ENCODE measurements at places on chromosomes 4 and X.

- DNase-seq: no peak
These were observed 40.7 kb upstream of the PDGFC start for GRCh38 chr4:157012296-157012695.

DNA sequence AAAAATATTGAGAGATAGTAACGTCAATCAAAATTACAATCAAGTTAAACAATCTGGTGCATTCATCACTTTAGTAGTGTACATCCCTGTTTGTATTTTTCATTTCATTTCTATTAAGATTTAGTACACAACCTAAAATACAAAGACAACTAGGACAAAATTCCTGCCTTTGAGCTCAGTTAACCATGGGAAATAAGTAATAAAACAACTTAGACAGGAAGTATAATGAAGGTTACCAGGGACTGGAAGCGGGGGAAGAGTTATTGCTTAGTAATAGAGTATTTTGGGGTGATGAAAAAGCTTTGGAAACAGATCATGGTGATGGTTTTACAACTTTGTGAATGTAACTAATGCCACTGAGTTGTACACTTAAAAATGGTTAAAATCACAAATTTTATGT is 25.6 kb upstream of the ATXN3L start:
- DNase-seq: no peak

DNA sequence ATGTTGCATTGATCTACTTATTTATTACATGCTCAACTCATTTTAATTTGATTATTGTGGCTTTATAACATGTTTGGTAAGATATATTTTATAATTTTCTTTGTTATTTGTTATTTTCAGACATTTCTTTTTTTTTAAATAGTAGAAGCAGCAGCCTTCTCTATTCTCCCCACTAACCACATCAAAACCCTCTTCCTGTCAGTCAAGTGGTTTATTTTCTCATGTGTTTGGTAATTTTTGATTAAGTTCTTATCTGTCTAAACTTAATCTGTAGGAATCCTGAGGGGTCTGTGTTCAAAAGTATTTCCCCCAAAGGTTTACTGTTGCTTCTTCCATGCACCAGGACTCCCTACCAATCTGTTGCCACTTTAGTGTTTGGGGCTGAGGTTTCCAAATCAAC is 131.9 kb downstream of the SCLT1 start:
- no peak for DNase-seq

- DNase-seq: no peak
These were observed 37.0 kb downstream of the XK start for GRCh38 chrX:37722595-37722994.

GRCh38 chrX:109629310-109629709 is 4.3 kb upstream of the KCNE5 start:
- no peak for DNase-seq

DNA sequence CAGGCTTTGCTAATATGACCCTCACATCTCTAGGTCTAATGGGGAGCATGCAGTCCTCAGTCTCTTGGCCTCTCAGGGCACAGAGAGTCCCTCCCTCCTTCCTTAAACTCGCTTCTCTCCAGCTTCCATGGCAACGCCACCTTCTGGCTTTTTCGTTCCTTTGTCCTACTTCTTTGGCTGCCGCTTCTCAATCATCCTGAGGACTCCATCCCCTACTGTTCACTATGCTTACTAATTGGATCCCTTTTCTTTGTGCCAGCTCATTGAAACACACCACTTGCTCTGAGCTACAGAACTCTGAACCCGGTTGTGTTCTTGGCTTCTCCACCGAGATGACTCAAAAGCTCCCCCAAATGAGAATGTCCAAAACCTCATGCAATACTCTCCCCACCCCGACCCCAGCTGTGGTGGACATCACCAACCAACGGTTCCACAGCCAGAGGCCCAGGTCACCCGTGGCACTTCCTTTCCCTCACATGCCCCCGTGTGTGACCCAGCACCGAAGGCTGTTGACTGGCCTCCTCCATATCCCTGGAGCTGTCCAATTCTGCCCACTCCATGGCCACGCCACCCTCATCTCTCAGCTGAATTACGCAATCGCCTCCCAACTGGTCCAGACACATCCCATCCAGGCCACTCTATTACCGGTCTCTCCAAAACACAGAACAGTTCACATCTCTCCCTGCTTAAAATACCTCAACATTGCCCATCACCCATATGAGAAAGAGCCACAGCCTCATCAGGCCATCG is 34.7 kb downstream of the CRMP1 start:
- DNase-seq: no peak

- no peak for DNase-seq
These were observed 178.7 kb upstream of the MAGEE2 start for GRCh38 chrX:75963774-75964173.

GRCh38 chrX:24259544-24260240 is 54.2 kb downstream of the SUPT20HL2 start:
- DNase-seq: no peak

GRCh38 chr4:10747186-10747585 is 62.6 kb upstream of the CLNK start:
- no peak for DNase-seq

DNA sequence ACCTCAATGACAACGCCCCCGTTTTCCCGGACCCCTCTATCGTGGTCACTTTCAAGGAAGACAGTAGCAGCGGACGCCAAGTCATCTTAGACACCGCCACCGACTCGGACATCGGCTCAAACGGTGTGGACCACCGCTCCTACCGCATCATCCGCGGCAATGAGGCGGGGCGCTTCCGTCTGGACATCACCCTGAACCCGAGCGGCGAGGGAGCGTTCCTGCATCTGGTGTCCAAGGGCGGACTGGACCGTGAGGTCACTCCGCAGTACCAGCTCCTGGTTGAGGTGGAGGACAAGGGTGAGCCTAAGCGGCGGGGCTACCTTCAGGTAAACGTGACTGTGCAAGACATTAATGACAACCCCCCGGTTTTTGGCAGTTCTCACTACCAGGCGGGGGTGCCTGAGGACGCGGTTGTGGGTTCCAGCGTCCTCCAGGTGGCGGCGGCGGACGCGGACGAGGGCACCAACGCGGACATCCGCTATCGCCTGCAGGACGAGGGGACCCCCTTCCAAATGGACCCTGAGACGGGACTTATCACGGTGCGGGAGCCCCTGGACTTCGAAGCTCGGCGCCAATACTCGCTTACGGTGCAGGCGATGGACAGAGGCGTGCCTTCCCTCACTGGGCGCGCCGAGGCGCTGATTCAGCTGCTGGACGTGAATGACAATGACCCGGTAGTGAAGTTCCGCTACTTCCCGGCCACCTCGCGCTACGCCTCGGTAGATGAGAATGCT is 2.2 kb downstream of the FAT4 start:
- no peak for DNase-seq

GRCh38 chr4:153530284-153530999 is 64.3 kb downstream of the TMEM131L start:
- no peak for DNase-seq

DNA sequence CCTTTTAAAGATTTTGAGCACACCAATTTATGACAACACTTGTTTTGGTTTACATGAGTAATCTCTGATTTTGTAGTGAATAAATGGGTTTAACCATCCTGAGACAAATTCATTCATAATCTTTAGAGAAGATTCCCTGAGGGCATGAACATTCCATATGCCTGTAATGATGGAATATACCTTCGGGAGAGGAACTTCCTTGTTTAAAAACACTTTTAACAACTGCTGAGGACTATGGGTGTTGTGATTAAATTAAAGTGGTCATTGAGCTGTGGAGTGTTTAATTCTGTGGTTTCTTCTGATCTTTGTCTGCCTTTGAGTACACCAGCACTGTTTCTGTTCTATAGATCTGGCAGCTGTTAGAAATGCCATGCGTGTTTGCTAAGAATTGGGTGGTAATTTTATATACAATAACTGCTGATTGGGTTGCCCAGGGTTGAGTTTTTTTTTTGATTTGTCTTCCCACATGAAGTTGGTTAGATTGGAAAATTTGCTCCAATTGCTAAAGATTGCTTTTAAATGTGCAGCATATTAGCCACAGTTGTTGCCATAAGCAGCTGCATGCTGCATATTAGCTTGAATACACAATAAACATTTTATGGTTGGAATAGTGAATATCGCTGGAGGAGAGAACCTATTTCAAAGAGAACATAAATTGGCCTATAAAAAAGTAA is 86.8 kb downstream of the DCLK2 start:
- DNase-seq: no peak

DNA sequence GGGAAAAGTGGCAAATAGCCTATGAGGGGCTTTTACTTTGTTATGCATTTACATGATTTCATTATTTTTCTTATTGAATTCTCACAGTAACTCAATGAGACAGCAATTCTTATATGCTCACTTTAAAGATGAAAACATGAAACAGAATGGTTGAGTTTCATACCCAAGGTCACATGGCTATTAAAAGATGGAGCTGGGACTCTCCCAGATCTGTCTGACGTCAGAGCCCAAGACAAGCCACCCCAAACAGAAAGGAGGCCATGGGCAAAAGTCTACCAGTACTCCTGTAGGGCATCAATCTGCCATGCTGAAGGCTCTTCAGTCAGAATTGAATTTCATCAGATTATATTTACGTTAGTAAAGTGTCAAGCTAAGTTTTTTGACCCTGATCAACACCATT is 13.2 kb downstream of the HSD17B11 start:
- DNase-seq: no peak

GRCh38 chr4:104930298-104930697 is 216.4 kb upstream of the TET2 start:
- DNase-seq: no peak

DNA sequence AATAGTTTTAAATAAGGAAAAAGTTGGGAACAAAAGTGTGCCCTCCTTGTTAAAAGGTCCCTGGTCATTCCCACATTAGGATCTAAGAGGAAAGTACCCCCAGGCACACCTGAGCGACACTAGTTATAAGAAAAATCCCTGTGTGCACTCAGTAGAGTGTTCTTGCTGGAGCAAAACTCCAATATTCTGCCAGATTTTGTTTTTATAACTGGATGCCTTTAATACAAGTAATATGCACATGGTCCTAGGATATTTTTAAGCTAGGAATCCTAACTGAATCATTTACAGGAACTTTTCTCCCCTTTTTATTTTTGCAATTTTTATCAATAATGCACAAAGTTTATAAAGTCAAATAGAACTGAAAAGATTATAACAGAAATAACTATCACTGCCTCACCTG is 68.6 kb downstream of the BEND4 start:
- no peak for DNase-seq

DNA sequence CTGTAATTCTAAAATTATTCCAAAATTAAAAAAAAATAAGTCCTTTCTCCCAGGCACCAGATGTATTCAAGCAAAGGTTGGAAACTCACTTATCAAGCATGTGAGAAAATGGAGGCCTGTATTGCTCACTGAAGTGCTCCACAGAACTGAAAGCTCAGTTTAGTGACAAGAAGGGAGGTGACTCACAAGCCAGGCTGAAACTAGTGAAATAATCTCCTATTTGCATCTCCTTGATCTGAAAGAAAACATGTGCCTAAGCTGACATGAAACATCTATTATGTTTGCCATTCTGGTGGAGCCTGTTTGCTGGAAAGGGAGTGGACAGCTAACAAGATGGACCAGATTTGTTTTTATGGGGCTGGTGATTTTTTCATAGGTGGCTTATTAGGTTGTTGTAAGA is 54.0 kb upstream of the AMELX start:
- no peak for DNase-seq

GRCh38 chr4:125433453-125433852 is 118.7 kb downstream of the FAT4 start:
- DNase-seq: no peak

- DNase-seq: no peak
These were observed 1564.5 kb upstream of the PCDH10 start for GRCh38 chr4:131584587-131584986.

DNA sequence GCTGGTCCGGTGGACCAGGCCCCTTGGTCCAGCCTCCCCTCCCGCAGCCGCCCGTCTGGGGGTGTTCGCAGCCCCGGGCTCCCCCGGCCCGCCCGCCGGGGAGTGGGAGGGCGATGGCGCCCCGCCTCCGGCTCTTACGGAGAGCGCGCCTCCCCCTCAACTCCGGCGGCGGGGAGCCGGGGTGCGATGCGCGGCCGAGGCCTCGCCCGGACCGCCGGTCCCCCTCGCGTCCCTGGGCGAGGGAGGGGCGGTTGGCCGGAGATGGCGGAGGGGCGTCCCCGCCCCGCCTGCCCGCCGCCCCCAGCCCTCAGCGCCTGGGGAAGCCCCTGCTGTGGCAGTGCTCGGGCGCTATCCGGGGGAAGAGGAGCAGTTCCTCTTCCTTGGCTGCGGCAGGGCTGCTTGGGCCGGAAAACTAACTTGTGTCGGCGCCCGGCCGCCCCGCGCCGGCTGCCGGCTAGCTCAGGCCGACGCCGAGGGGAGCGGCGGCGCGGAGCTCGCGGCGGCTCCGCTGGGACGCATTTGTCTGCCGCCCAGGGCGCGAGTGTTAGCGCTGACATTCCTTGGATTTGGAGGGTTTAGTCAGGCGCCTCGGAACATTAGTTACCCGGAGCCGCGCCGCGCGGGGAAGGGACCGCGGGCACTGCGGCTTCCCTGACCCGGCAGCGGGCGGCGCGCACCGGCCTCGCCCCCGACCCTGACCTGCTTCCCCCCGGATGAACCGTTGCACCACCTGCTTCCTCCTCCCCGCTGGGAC is 994 bp downstream of the GALNT7 start:
- DNase-seq: no peak

All from stimulated activated CD4-positive, alpha-beta T cell treated with anti-CD3 and anti-CD28 coated beads, Interleukin-1b, Interleukin-23, amount 100 ng/mL, for 1 hour (primary cell).